Stimulated activated CD8-positive, alpha-beta memory T cell treated with anti-CD3 and anti-CD28 coated beads, Interleukin-15, amount 100 ng/mL, for 24 hours (primary cell): ENCODE measurements at places on chromosomes 7 and 10.

DNA sequence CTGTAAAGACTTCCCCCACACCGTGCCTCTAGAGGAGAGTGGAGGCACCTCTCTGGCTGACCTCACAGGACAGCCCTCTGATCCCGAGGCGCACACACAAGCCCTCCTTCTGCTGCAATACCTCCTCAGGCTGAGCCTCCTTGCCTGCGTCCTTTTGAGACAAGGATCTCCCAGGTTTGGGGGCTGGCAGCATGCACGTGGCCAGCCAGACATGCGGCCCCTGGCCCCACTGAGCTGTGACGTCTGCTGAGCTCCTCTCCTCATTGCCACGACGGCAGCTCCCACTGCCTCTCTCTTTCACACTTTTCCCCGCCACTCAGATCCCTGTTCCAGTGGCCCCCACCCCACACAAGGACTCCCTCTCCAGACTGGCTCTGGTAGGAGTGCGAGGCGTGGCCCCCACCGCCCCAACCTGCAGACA, 12.2 kb upstream of the DNAAF5 start:
- DNase-seq: no peak

- DNase-seq: no peak
Observed at GRCh38 chr7:30858576-30858975, 53.1 kb upstream of the AQP1 start.

- DNase-seq: no peak
Observed at GRCh38 chr10:22666287-22667092, 47.9 kb downstream of the PIP4K2A start.

DNA sequence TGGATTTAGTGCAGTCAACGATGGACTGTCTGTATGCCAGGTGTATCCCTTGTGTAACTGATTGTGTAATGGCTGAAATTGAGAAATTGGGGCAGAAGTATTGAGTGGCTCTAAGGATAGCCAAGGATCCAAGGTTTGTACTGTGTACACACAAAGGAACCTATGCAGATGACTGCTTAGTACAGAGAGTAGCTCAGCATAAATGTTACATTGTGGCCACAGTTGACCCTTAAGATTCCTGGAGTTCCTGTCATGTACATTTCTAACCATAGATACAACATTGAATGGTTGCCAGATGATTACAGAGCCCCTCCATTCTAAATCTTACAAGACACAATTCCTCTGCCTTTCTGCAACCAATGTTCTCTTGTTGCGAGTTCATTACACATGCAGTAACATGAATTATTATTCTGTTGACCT, 25.3 kb downstream of the CCDC126 start:
- DNase-seq: no peak

DNA sequence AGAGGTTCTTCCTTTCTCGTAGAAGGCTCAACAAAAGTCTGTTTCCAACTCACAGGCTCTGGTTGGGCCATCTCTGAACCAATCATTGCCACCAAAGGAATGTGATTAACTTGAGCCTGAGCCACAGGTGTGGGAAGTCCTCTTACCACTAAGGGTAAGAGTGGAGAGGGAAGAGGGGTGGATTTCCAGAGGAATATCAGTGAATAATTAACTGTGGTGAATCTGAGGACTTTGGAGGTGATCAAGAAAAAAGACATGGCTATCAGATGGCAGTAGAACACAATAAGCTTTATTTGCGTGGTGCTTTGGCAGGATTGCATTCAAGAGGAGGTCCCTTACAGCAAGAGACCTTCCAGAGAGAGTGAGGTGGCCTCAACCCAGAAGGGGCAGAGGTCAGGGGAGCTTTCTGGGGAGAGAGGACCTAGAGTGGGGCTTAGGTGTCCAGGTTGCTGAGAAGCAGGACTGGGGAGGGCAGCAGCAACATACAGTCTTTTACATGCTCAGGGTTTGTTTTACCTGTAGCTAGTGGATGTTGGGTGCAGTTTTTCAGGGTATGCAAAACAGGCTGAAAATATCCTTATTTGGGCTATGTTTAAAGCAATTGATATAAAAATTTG, 61.4 kb downstream of the BBS9 start:
- no peak for DNase-seq

GRCh38 chr7:122258971-122259370, 45.6 kb downstream of the FEZF1 start:
- DNase-seq: no peak

GRCh38 chr10:102408131-102408727, 10.4 kb downstream of the PSD start:
- no peak for DNase-seq

DNA sequence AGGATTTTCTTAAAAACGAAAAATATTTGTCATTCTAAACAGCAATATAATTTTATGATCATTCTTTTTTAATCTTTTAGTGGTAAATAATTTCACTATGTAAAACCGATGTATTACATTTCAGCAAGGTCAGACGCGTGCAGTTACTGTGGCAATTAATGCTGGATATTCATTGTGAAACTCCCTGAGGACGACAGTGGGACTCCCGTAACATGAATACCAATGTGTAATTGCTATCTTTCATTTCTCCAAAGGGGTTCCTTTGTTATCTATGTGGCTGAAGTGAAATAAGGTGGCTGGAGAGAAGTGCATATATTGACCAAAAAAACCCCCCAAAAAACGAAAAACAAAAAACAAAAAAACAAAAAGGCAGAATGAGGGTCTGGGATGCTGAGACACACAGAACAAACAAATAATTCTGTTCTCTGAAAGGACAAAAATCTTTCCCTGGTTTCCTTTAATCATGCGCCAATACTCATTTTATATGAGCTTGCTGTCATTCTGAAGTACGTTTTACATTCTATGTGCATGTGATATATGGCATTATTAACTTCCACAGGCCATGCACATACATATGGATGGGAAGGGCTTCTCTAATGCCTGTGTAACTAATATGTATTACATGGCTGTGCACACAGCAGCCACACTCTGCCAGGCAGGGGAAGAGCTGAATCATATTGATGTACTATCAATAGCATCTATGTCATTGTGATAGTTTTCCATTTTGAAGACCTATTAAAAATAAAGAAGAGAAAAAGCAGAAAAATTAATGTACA, 161.4 kb downstream of the RAPGEF5 start:
- no peak for DNase-seq

- DNase-seq: no peak
Observed at GRCh38 chr10:22652988-22653481, 61.3 kb downstream of the PIP4K2A start.

- no peak for DNase-seq
Observed at GRCh38 chr10:133257489-133258065, 19.1 kb downstream of the ADAM8 start.

DNA sequence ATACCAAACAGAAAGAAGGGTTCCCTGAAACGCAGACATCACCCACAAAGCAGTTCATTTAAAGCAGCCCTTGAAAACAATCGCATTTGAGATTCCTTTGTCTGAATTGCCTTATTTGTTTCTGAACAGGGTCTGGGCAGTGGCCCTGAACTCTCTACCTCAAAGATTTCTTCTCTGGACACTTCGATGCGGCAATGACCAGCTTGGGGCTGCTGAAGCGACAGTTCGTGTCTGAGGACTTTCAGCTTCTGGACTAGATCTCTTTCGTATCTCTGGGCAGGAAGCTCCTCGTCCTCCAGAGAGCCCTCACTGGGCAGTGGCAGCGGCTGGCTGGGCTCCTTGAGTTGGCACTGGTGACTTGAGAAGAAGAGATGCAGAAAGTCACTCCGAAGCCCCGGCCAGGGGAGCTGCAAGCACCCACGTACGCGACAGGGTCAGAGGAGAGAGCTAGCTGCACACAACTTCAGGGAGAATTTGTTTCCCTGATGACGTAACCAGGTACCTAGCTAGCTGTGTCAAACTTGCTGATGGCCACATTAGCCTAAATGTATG, 96.3 kb downstream of the SMURF1 start:
- no peak for DNase-seq

GRCh38 chr7:47416492-47417480, 165.1 kb downstream of the TNS3 start:
- DNase-seq: no peak

GRCh38 chr10:131107970-131108369, 203.6 kb downstream of the TCERG1L start:
- no peak for DNase-seq

GRCh38 chr7:117006907-117007684, 53.8 kb downstream of the ST7 start:
- DNase-seq: no peak

- DNase-seq: no peak
Observed at GRCh38 chr10:103149991-103150622, 43.0 kb downstream of the NT5C2 start.

GRCh38 chr7:41820111-41820671, 117.3 kb upstream of the INHBA start:
- DNase-seq: no peak

GRCh38 chr7:142331941-142332340, 74.1 kb upstream of the PRSS58 start:
- no peak for DNase-seq

- no peak for DNase-seq
Observed at GRCh38 chr7:22660293-22660692, 66.7 kb upstream of the IL6 start.

- DNase-seq: no peak
Observed at GRCh38 chr10:58278274-58278961, 9.5 kb downstream of the CISD1 start.

- DNase-seq: no peak
Observed at GRCh38 chr7:140261522-140261921, 84.7 kb upstream of the KDM7A start.

DNA sequence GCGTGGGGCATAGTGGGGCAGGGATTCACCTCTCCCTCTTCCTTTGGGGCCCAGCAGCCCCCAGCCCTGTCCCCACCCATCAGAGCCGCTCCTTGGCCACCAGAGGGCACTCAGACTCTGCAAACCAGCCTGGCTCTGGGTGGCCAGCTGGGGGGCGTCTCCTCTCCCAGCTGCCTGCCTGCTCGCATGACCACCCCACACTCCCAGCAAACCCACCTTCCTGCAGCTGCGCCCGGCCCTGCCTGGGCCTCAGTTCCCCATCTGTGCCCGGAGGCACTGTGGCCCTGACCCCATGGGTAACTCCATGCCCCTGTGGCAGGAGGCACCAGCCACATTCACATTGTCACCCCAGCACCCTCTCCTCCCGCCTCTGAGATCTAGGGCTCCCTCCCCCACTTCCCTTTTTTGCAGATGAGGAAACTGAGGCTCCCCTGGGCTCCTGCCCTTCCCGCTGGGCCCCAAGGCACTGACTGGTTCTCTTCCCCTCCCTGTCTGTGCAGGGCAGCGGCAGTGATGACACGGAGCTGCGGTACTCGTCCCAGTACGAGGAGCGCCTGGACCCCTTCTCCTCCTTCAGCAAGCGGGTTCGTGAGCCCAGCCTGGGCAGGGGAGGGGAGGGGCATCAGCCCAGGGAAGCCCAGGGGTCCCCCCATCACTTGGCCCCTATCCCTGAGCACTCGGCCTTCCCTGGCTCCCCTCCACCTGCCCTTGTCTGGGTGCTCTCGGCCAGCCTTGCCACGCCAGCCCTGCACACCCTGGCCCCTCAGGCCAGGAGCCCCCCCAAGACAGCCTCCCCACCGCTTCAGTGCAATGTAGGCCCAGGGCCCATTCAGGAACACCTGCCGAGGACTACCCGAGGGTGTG, 6.9 kb upstream of the SH2B2 start:
- no peak for DNase-seq

- DNase-seq: no peak
Observed at GRCh38 chr7:55887821-55888247, 578 bp downstream of the ZNF713 start.

DNA sequence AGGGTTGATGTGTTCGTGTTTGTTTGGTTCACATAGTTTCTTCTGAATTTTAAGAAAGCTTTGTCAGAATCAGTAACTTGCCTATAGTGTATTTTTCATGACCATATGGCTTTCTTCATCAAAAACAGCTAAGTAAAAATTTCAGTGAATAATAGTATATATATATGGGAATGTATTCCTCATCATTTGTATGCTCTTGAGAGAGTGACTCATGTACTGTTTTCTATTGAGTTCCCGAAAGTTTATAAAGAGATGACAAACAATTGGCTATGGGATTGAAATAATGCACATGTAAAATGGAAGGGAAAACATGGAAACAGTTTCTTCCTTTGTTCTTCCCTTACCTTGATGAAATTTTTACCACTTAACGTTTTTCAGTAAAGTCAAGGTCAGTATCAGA, 56.4 kb downstream of the KAT6B start:
- DNase-seq: no peak

DNA sequence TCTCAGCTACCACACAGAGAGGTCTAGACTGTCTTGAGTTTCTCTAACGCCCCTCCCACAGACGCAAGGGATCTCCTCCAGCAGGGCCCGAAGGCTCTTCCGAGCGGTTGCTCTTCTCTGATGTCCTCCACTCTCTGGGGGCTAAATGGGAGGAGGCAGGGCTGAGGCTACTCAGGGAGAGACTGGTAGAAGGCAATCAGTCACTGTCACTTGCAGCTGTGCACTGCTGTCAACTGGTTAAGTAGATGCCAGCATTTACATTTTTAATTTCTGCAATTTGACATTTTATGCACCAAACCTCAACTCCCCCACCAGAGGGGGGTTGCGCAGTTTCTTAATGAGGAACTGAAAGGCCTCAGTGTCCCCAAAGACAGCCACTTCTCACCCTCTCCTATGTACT, 442.8 kb downstream of the PLXNA4 start:
- no peak for DNase-seq

DNA sequence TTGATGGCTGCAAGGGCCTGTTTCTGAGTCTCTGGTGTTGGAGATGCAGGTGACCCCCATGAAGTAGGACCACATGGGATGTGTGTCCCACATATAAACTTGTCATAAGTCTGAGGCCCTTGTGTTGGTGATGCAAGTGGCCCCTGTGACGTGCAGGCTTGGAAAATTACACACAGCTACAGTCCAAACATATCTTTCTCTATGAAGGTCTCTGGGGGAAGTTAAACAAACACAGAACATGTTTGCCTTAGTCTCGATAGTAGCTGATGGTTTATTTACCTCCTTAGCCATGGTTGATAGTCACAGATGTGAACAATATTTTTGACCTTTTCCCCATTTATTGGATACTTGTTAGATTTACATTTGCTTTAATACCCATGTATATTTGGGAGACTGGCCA, 64.7 kb downstream of the ADCY1 start:
- DNase-seq: no peak

GRCh38 chr7:7972128-7972527, 3.5 kb downstream of the GLCCI1 start:
- DNase-seq: no peak

- no peak for DNase-seq
Observed at GRCh38 chr10:11176746-11177145, 159.1 kb downstream of the CELF2 start.

DNA sequence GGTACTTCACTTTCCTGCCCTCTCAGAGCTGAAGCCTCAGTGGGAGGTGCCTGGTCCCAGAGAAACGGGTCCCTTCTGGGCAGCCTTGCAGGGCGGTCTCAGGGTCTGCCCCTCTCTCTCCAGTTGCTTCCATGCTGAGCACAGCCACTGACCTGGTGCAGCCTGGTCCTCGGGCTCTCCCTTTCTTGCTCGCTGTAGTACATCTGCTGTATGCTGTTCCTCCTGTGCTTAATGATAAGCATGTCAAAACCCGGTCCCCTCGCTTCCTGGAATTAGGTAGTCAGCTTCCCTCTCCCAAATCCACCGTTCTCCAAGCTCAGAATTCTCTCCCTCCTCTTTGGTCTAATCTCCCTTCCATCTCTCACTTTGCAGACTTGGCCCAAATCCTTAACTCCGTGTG, 11.0 kb upstream of the HPS1 start:
- DNase-seq: no peak

GRCh38 chr10:129445436-129446182, 21.4 kb upstream of the MGMT start:
- DNase-seq: no peak

GRCh38 chr10:83990126-83990525, 149.2 kb upstream of the GHITM start:
- no peak for DNase-seq
